ENCODE measurements at places on chromosomes 5 and 9.
A peak's percentile ranks its signal among the peaks of the same experiment; 100 is the strongest.

DNA sequence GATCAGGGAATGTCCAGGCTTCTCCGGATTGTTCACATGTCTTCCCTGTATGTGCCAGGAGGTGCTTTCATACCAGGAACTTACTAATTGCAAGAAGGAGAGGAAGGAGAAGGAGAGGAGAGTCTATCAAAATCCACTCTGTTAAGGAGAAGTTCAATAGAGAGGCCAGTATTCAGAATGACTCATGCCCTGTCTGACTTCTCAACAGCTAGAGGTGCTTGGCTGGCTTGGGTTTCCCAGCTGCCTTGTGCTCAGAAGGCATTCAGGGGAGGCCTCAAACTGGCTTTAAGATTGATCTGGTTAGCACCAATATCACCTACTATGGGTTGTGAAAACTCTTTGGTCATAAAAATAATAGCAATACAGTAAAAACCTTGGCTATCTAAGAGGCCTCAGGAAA lies 167.9 kb upstream of the GLRA1 start:
- no peak for DNase-seq

- peak; percentile 70 for DNase-seq
These were observed 684 bp upstream of the MED7 start for GRCh38 chr5:157143127-157143971.

DNA sequence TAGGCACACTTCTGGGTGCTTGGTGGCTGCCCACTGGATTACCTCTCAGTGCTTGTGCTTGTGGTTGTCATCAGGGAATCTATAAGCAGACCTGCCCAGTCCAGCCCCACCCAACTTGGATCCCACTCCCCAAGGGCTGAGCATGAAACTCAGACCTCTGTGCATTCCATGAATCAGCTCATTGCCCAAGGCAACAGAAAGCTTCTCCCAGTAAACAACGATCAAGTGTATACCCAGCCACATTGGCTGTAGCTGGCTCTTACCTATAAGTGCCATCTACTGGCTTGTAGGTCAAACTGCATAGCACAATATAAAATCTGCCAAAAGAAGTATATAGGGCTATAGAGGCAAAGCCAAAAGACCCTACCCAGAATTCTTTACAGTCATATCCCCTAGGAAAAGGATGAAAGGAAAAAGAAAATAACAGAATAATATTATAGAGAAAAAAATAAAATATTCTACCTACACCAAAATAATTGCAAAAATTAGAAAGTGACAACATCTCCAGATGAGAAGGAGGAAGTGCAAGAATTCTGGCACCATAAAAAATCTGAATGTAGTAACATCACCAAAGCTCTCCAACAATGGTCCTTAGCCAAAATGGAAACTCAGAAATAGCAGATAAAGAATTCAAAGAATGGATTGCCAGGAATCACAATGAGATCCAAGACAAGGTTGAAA lies 321.0 kb upstream of the TRPC7 start:
- DNase-seq: no peak

- no peak for DNase-seq
These were observed 237.5 kb downstream of the TRIM32 start for GRCh38 chr9:116924462-116925110.

GRCh38 chr9:137784046-137784445 lies 93.5 kb upstream of the CACNA1B start:
- no peak for DNase-seq

DNA sequence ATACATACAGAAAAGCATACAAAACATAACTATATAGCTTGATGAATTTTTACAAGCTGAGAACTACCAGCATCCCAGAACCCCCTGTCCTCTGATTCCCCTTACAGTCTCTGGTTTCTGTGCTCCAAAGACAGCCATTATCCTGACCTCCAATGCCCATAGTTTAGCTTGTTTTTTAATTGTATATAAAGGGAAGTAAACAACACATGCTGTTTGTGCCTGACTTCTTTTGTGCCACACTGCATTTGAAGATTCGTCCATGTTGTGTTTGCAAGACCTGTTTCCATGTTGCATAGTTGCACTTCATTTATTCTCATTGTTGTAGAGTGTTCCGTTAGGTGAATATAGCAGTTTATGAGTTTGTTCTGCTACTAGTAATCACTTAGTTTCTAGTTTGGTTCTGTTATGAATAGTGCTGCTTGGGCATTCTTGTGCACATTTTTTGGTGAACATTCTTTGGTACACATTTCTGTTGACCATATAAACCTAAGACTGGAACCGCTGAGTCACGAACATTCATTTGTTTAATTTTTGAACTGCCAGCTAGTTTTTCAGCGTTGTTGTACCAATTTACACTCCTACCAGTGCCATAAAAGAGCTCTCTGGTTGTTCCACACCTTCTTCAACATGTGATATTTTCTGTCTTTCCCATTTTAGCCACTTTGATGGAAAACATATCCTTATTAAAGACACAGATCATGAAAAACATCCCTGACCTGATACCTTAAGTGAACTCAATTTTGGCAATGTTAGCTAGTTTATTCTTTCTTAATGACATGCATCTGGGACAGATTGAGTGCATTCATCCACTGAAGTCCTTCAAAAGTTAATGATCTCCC lies 78.1 kb upstream of the ANXA1 start:
- no peak for DNase-seq

DNA sequence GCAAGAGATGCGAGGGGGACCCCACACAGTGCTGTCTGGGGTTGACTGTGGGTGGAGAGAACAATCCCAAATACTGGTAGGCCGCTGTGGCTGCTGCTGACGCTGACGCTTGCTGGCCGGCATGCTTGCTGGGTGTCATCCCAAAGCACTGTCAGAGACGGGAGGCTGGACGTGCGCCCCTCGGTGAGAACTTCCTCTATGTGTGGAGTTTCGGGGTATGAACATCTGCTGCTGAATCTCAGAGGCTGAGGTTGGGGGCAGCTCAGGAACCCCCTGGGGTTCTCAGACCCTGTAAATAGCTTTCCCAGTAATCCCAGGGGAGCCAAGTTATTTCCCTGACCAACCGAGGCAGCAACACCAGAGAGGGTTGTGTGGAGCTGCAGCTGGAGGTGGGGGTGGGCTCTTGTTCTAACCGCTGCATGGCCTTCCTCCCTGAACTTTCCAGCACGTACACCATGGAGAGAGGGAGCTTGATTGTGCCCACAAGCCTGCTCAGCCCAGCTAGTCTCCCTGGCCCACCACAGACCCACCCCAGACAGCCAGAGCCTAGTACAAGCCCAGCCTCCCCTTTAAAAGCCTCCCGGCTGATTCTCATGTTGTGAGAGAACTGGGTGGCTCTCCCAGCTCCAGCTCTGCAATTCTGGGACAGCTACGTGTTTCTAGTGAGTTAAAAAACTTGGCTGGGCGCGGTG lies 21.8 kb upstream of the SLC12A7 start:
- DNase-seq: peak; percentile 68

DNA sequence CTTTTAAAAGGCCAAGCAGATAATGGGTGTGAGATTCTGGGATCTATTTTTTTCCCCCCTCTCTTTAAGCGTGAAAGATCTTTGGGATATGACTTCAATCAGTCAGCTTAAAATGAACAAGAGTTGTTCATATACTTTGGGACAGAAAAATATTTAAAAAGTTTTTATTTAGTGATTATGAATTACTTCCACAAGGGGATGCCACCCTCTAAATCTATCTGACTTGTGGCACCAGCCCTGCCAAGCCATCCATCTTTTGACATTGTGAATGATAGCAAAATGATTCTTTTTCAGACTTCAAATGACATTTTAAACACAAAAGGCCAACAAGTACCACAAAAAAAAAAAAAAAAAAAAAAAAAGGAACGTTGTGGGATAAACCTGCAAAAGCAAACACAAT lies 111.0 kb upstream of the HMHB1 start:
- no peak for DNase-seq

DNA sequence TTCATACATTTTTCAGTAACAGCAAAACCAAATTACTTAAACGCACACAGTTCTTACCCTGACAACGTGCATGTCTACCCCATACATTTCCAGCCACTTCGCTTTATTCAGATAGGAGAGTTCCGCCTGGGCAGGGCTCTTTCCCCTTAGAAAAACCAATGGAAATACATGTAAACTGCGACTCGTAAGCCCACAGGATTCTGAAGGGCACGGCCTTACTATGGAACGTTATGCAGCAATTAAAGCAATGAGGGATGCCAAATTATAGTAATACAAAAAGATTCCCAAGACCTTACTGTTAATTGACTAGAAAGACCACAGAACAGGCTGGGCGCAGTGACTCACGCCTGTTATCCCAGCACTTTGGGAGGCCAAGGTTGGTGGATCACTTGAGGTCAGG lies 64.5 kb downstream of the EPB41L4B start:
- DNase-seq: no peak

GRCh38 chr5:167294882-167295680 lies 996.4 kb upstream of the WWC1 start:
- DNase-seq: no peak

GRCh38 chr9:36845844-36846243 lies 188.2 kb downstream of the PAX5 start:
- no peak for DNase-seq

- no peak for DNase-seq
These were observed 72.6 kb downstream of the SMARCA2 start for GRCh38 chr9:2087500-2088313.

GRCh38 chr9:133754187-133754586 lies 16.0 kb upstream of the SARDH start:
- no peak for DNase-seq

DNA sequence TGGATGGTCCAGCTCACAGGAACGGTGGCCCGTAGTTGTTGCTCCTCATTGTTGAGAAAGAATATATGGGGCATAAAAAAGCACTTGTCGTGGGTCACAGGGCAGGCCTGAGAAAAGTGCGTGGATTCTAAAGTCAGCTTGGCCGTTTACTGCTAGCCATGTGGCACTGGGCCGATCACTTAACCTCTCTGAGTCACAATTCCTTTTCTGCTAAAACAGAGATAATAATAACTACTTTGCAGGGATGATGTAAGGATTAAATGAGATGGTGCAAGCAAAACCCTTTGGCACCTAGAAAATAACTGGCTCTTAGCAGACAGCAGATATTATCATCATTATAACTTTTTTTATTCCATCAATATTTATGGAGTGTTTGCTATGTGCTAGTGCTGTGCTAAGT lies 579.7 kb downstream of the CCDC171 start:
- no peak for DNase-seq

DNA sequence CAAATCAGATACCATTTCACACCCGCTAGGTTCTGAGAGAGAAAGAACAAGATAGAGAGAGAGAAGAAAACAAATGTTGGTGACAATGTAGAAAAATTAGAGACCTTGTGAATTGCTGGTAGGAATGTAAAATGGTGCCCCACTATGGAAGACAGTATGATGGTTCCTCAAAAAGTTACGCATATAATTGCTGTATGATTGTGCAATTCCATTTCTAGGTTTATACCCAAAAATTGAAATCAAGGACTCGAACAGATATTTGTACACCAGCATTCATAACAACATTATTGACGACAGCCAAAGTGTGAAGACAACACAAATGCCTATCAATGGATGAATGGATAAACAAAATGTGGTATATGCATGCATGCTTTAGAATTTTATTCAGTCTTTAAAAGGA lies 74.5 kb upstream of the MAP3K1 start:
- DNase-seq: no peak

DNA sequence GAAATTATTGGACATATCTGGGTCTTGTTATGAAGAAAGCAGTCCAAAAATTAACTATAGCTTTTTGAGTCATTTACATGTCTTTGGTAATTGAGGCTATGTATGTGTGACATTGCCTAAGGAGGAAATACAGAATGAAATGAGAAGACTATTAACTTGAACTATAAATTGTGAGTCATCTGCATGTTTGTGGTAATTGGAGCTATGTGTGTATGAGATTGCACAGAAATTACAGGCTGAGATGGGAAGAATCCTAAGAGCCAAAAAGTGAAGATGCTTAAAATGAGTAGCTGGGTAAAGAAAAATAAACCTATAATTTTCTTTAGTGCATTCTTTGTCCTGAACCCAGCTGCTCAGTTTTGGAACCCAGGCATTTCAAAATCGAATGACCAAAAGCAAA lies 747.6 kb upstream of the EDIL3 start:
- no peak for DNase-seq

GRCh38 chr9:3868466-3868865 lies 342.7 kb upstream of the RFX3 start:
- DNase-seq: no peak

DNA sequence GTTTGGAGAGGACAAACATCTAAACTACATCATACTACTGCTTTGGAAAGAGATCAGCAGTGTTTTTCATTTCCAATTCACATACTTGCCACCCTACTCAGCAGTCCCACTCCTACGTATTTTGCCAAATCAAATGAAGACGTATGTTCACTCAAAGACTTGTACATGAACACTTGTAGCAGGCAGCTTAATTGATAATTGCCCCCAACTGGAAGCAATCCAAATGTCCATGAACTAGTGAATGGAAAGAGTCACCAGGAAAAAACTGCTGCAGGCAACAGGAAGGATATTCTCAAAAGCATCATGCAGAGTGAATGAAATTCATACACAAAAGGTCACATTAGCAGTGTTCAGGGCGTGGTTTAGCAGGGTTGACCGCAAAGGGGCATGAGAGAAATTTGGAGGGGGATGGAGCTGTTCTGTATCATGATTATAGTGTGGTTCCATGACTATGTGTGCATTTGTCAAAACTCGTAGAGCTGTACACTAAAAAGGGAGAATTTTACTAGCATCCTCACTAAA lies 38.8 kb downstream of the PAEP start:
- no peak for DNase-seq

DNA sequence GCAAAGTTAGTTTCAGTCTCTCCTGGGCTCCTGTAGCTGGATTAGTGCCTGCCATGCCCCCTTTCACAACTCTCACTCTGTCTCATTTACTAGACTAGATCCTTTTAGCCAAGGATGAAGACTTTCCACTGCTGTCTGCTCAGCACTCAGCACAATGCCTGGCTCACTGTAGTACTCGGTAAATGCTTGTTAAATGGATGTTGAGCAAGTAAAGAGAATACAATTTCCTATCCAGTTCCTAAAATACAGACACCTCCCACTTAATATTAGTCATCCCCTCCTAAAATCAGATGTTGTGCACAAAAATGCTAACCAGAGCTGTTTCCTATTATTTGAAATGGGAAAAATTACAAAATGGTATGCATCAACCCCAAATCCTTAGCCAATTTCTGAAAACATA lies 195.8 kb downstream of the SREK1 start:
- DNase-seq: no peak

DNA sequence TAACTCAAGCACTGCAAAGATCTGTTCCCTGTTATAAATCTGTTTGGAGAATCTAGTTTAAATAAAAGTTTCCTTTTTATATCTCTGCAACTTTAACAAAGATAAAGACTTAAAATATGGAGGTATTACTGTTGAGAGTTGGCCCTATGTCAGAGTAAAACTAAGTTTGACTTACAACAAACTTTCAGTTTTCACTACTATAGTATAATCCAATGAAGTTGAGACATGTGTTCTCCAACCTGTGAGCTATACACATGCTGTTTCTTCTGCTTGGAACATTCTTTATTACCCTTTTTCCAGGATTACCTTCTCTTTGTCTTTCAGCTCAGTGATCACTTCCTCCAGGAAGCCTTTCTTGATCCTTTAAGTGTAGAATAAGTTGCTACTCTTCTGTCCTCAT lies 1109.3 kb downstream of the MAT2B start:
- no peak for DNase-seq
